Lung microvascular endothelial cell (primary cell): ENCODE measurements at places on chromosomes 6 and 20.

DNA sequence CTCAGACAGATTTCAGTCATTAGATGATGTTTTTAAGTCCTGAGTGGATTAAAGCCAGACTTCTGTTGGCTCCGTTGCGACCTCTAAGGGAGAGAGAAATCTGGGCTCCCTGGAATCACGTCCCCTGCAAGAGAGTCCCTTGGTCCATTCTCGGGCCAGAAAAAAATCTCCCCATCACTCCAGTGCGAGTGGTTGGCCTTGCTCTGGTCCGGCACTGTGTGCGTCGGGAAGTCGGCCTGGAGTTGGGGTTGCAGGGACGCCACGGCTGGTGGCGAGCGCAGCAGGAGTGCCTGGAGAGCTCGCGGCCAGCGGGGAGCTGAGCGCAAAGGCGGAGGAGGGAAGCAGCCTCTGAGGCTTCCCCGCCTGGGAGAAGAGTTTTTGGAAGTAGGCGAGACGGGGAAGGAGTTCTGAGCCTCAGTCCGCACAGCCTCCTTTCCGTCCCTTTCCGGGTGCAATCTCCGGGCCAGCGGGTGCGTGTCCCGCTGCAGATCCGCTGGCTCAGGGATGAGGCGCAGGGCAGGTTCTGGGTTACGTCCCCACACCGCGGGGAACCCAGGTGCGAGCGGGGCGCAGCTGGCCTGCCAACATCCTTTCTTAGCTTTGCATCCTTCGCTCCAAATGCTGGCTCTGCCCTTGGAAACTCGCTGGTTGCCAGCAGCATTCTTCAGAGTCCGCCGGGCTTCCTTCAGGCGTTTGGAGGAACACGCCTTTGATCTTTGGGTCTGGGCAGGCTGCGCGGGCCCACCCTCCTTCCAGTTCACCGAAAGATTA is 6.8 kb downstream of the TCF21 start:
- no peak for DNase-seq

DNA sequence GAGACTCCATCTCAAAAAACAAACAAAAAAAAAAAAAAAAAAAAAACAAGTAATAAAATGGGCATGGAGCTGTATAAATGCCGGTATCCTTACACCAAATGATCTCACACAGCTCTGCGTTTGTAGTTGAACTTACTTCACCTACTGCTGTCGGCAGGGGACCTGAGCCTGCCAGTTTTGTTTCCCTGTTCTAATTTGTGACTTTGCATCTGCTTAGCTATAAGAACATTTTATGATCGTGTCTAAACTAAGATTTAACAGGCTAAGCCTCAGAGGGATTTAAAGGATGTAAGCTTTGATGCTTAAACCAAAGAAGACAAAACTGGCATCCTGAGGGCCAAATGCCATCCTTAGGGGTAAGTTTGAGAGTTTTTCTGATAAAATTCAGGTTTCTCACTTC is 58.7 kb downstream of the GCNT2 start:
- DNase-seq = no peak

- peak; percentile 93 for DNase-seq
Measured at GRCh38 chr6:141107591-141108160, 1025.0 kb upstream of the GJE1 start.

GRCh38 chr6:139390447-139390846 is 16.0 kb upstream of the CITED2 start:
- no peak for DNase-seq

DNA sequence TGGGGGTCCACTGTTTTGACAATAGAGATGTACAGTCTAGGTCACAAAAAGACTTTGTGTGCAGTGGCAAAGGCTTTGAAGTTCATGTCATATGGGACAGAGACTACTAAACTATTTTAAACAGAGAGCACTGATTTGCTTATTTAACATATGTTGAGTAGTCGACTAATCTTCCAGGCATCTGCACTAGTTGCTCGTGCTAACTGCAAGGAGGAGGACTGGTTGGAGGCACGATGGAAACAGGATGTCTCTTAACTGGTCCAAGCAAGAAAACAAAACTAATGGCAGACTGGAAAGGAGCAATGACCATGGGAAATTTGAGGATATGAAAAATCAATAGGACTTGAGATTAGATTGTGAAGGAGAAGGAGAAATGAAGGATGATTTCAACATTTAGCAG is 28.5 kb upstream of the ERVFRD-1 start:
- DNase-seq = no peak

DNA sequence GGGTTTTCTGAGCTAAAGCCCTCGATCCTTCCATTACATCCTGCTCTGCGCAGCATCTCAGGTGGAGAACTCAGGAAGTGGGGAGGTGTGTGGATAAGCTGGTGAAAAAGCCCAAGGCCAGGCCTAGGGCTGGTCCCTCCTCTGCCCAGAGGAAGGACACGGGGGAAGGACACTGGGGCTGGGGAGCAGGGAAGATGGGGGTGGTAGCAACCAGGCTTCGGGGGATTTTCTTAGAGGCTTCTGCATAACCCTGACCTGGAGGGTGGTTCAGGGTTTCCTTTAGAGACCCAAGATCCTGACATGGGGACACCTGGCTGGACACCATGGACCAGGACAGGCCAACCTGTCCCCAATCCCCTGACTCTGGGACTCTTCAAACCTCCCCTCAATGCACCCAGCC is 37.9 kb downstream of the SUN5 start:
- no peak for DNase-seq

GRCh38 chr6:158763434-158764182 is 55.6 kb downstream of the EZR start:
- DNase-seq = no peak

- peak; percentile 71 for DNase-seq
Measured at GRCh38 chr20:31517373-31517772, 3.1 kb downstream of the HM13 start.

- DNase-seq = no peak
Measured at GRCh38 chr6:150443621-150444020, 74.8 kb downstream of the IYD start.
